Activated CD4-positive, alpha-beta T cell treated with anti-CD3 and anti-CD28 coated beads, Interleukin-2, amount 10 ng/mL, durations not matched to agents 24 days and 14 days (primary cell): ENCODE measurements at places on chromosomes 2 and 18. TPM values are rescaled to one million over a fixed set of nuclear protein-coding genes. Genes with fewer than 3 reads are reported as not detected.

Gene GTF2A1L
- total RNA-seq, result not detected in 2 replicates

Gene NCKAP5
- total RNA-seq, result not detected in 2 replicates

GRCh38 chr2:71798266-71799012 lies 345.1 kb downstream of the DYSF start:
- peak; percentile 68 for DNase-seq

DNA sequence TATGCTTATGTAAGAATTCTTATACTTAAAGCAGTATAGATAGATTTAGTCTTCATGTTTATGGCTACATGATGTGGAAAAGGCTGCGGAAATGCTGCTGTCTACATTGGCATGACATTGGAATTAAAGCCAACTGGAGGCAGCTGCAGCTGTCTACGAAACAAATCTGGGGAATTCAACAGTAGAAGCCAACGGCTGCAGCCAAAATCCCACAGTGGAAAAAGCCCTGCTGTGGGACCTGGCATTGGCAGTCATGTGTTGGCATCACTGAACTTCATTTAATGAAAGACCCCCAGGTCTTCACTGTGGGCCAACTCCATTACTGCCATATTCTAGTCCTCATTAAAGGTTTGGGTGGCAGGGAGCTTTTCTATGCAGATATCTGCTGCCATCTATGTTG lies 223.6 kb downstream of the SLC8A1 start:
- no peak for DNase-seq

GRCh38 chr2:157489983-157490382 lies 46.1 kb upstream of the CYTIP start:
- peak; percentile 58 for DNase-seq

GRCh38 chr2:190504912-190505311 lies 29.6 kb downstream of the NEMP2 start:
- no peak for DNase-seq

DNA sequence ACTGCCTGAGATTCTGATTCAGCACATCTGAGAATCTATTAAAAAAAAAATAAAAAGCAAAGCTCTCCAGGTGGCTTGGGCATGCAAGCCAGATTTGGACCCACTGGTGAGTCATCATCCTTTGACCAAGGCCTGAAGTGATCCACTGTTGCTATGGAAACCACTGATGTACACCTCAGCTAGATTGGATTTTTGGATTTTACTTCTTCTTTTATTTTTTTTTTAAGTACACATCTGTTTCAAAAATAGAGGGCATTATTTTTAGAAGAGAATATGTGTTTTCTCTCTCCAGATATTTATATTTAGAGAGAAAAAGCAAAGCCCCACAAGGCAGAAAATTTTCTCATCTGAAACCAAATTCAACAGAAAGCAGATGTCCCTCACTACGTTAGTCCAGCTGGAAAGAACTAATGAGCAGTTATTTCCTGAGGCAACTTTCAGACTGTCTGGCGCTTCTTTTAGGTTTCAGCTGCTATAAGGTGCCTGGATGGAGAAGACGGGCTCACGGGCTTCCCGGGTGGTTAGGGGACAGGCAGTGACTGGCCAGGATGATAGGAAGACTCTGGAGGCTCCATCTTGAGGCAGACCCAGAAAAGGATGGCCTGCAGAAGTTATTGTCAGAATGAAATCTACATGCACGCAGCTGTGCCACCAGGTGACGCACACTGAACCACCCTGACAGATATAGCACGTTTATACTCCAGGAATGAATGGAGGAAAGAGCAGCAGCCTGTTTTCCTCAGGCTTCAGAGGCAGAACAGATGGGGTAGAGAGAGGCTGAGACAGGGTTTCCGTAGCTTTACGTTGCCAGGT lies 50.5 kb downstream of the MRPL35 start:
- no peak for DNase-seq

DNA sequence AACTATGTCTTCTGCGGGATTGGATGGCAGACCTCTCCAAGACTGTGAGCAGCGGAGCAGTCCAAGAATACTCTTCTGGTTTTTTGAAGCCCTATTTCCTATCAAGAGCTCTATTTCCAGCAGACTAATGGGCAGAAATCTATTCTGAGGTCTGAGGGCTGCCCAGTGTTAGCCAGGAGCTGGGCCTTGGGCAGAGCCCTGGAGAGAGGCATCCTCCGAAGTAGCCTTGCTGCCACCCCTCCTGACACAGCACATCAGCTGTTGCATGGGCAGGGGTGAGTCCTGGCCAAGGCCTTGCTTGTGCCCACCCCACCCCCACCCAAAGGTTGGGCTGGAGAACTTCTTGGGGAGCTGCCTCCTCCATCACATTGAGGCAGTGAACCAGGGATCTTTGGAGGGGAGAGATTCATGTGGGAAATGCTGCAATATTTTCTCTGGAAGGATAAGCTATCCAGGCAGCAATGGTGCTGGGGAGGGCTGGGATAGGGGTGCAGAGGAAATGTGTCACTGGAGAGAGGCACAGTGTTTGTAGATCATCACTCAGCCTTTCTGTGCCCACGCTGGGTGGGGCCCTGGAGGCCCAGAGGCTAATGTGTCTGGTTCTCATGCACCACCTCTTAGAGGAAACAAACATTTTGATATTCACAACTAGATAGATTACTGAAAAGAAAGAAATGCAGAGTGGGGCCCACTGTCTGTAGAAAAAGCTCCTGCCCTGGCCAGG lies 104.7 kb downstream of the VSNL1 start:
- DNase-seq, result no peak

DNA sequence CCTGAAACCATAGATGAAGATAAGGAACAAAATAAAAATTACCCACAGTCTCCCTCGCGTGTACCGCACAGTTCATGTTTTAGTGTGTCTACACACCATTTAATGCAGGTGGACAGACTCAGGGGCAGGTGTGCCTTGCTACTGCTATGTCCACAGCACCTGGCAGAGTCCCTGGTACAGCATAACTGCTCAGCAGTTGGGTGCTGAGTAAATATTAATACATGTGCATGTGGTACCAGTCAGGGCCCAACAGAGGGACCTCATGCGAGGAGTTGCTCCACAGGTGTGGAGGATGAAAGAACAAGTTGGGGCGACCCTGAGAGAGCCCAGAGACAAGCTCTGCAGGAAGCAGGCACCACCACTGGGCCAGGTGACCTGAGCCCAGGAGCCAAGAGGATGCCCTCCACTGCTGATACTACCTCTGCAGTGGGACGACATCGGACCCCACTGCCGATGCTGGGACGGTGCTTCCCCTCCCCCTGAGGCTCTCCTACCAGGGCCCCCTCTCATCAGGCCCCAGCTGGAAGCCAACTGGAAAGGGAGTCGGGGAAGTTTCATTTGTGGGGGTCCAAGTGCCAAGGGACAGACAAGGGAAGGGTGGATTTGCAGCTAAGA lies 100.8 kb downstream of the NEDD4L start:
- DNase-seq, result no peak

DNA sequence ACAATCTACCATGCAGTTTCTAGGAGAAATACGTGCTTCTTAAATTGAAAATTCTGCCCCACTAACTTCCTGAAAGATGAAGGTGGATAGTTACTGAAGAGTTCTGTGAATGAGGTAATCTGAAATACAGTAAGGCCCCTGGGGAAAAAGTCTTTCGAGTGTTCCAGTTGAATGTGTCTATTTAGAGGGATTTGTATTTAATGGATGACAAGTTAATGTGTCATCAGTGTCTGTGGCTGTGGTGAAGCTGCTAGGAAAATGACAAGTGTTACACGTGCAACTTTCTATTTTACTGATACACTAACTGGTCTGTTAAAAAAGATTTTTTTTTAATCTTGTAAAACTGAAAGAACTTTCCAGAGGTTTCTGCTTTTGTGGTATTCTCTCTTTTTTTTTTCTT lies 384.6 kb downstream of the STK39 start:
- DNase-seq, result no peak

GRCh38 chr2:135072125-135072997 lies 20.3 kb downstream of the RAB3GAP1 start:
- DNase-seq, result no peak

- DNase-seq, result no peak
These were observed 3.9 kb downstream of the CDCA7 start for GRCh38 chr2:173358616-173359015.

- DNase-seq, result no peak
These were observed 354.0 kb downstream of the CCDC85A start for GRCh38 chr2:56537756-56538155.

Gene ABCA12
- not detected in 2 replicates for total RNA-seq

DNA sequence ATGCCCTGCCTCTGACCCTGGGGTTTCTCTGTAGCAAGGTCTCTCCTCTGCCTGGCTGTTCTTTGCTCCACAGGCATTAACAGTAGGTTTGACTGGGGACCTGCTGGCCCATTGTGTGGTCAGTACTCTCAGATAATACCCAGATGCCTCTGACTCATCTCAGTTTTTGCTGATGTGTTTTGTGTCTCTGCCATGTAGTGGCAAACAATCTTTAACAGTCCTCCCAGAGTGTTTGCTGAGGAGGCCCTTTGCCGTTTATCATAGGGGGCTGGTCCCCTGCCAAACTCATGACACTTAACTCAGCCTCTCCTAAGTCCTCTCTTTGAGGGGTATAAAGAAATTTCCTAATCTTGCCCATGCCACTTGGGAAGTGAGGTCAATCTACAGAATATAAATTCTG lies 793.7 kb upstream of the FANCL start:
- DNase-seq, result no peak

DNA sequence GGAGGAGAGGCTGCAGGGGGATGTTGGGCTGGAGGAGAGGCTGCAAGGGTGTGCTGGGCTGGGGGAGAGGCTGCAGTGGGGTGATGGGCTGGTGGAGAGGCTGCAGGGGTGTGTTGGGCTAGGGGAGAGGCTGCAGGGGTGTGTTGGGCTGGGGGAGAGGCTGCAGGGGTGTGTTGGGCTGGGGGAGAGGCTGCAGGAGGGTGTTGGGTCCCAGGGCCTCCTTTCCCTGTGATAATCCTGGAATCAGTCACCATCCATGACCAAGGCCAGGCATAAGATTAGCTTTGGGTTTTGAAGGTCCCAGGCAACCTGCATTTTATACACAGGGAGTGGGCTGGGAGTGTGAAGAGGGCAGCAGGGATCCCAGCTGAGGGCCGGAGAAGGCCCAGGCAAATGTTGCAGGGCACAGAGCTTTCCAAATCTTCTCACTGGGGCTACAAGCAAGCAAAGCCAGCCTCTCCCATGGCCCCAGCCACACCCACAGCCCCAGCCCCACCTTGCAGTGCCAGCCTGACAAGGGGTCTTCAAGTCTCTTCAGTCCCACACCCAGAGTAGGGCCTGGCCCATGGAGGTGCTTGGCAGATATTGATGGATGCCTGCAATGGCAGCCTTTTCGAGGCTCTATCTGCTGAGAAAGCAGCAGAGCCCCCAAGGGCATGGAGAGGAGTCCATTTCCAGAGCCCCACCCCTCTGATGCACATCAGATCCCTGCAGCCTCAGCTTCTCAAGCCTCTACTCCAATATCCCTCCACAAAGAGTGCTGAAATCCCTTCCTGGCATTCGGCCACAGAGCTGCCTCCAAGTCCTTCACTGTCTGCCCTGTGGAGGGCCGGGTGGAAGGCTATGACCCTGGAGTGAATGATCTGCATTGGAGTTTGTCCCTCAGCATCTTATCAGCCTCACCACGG lies 50.3 kb upstream of the GLI2 start:
- DNase-seq, result no peak

Gene STARD6
- total RNA-seq, result not detected in 2 replicates

Gene MMADHC
- 131 and 136 TPM in 2 replicates for total RNA-seq

DNA sequence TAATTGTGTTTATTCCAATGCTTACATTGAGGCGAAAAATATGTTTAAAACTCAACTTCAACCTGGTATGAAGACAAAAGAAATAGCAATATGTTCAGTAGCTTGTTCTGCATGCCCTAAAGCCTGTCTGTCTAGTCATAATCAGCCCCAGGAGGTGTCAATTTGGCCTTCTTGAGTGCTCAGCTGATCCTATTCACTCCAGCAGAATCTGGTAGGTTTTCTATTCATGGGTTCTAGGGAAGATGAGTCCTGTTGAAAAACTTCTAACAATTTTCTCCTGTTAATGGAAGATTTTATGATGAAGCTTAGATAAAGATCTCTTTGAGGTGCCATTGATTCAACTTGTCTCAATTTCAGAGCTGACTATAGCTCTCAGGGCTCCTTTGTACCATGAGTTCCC lies 402.0 kb upstream of the UBE2E3 start:
- no peak for DNase-seq

DNA sequence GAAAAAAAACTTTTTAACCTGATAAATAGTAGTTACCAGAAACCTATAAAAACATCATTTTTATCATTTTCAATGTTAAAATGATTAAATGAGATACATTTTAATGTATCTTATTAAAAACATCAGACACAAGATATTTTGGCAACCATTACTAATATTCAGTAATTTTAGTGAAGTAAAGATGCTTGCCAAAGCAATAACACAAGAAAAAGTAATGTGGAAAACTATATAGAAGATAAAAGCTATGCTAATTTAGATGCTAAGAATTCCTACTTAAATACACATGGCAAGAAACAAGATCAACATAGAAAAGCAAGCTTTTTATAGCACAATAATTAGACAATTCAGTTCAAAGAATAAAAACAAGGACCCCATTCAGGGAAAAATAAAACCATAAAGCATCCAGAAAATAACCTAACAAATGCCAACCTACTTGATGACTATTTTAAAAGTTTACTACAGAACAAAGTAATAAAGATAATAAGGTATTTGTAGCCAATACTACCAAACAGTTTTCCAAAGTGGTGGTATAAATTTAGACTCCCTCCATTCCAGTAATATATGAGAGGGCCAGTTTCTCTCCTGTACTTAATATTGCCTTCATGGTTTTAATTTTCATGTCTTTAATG lies 489.5 kb downstream of the CDH2 start:
- no peak for DNase-seq

DNA sequence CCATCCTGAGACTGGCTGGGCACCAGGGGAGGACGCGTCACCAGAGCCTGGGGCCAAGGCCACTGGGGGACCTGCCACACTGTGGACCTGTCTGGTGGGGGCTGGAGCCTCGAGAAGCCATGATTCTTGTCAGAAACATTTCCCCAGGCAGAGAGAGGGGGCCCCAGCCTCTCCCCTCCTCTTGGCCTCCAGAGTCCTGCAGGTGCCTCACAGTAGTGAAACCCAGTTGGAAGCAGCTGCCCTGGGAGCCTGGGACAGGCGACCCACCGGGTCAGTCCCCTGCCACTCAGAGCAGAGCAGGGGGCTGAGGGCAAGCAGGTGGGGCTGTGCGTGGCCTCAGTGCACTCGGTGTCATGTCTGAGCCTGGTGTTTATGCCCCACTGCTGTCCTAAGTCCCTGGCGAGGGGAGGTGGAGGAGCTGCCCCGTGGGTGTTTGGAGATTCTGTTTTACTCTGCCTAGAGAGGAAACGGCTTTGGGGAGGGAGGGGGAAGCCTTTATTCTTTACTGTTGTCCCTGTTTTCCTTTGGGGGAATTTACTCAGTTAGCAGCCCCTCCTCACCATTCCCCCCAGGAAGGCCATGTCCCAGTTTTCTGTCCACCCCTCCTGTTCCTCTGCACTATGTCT lies 7.7 kb downstream of the OXER1 start:
- no peak for DNase-seq

Gene RBKS
- total RNA-seq, result 1.3 and 1.4 TPM in 2 replicates

GRCh38 chr2:80519699-80520291 lies 215.2 kb upstream of the LRRTM1 start:
- no peak for DNase-seq

Gene SERPINB3
- total RNA-seq, result not detected in 2 replicates

DNA sequence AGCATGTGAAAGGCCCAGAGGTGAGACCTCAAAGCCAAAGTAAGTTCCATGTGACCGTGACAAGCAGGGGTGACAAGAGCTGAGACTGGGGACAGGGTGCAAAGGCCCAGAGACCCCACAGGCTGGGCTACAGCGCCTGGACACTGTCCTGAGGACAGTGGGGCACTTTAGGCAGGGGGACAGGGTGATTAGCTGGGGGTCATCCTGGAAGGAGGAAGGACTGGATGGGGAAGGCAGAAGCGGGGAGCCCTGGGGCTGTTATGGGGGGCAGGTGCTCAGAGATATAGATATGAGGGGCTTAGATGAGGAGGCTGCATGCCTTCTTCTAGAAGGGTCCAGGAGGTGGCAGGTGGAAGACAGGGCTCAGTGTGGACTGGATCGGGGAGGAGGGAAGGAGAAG lies 31.5 kb downstream of the KIF1A start:
- no peak for DNase-seq
